Stomach (tissue), 19 donors: ENCODE measurements at places on chromosomes 7 and 10. TPM values are rescaled to one million over a fixed set of nuclear protein-coding genes. Genes with fewer than 3 reads are reported as not detected.
A peak's percentile ranks its signal among the peaks of the same experiment; 100 is the strongest.

- H3K36me3 ChIP-seq: peaks cover 37% of the 10 kb centered on the region
- H3K4me1 ChIP-seq: peaks cover 7% of the 10 kb centered on the region
- H3K4me3 ChIP-seq: no peak overlapping the region
- DNase-seq: no peak
- H3K27ac ChIP-seq: no peak overlapping the region
Measured at GRCh38 chr10:72541337-72541736, 84.5 kb downstream of the MICU1 start.

The EPHA1 gene
- total RNA-seq: 31.9 TPM

GRCh38 chr10:44956717-44957706, 2.6 kb upstream of the RASSF4 start:
- no peaks in the 10 kb centered on the region for H3K27me3 ChIP-seq
- no peaks in the 10 kb centered on the region for H3K36me3 ChIP-seq
- H3K27ac ChIP-seq: no peak overlapping the region
- H3K4me3 ChIP-seq: no peak overlapping the region
- H3K4me1 ChIP-seq: peaks cover 51% of the 10 kb centered on the region

- no peaks in the 10 kb centered on the region for H3K36me3 ChIP-seq
- peak overlapping the region; percentile 90 for H3K27ac ChIP-seq
- H3K4me3 ChIP-seq: no peak overlapping the region
- peaks cover 100% of the 10 kb centered on the region for H3K4me1 ChIP-seq
- no peaks in the 10 kb centered on the region for H3K27me3 ChIP-seq
- peak; percentile 89 for DNase-seq
Measured at GRCh38 chr7:5692112-5692844, 89.2 kb downstream of the RNF216 start.

DNA sequence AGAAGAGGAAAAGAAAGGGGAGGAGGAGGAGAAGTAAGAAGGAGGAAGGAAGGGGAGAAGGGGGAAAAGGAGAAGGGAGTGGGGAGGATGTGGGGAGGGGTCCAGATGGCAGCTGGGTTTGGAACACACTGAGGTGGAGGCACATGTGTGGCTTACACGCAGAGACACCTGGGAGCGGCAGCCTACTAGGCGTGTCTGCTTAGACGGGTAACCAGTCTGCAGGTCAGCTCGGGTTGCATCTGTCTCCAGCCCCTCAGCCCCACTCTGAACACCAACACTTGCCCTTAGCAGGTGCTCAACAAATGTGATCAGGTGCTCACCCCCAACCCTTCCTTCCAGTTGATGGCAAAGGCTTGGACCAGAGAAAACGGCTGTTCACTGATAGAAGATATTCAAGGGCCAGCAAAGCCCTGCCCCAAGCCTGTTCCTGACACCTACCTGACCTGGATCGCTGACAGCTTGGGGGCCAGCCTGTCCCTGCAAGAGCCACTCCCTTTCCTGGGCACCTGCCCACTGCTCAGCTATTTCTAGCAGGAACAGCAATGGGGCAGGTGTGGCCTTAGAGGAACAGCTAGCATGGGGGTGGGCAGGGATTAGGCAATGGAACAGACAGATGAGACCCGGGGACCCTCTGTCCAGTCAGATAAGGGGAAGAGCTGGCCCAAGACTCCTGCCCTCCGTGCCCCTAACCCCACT, 70.5 kb downstream of the SH3PXD2A start:
- no peaks in the 10 kb centered on the region for H3K36me3 ChIP-seq
- no peak overlapping the region for H3K27ac ChIP-seq
- H3K4me1 ChIP-seq: peaks cover 52% of the 10 kb centered on the region
- H3K27me3 ChIP-seq: no peaks in the 10 kb centered on the region

DNA sequence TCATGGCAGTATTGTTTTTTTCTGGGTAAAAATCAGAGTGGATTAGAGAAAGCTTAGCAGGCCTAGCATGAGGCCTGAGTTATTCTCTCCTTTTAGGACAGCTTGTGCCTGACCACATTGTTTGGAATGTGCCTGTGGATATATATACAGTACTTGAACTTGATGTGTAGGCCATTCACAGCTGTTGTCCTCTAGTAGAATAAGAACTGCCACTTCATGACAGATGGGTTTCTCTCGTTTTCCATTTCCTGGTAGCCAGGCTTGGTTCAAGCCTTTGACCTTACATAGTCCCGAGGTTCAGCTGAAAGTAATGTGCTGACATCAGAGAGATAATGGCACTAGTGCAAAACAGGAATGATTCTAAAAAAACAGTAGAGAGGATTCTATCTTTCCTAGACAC, 473.9 kb downstream of the AUTS2 start:
- no peaks in the 10 kb centered on the region for H3K36me3 ChIP-seq
- peak; percentile 71 for DNase-seq
- H3K27ac ChIP-seq: peak overlapping the region; percentile 9
- H3K27me3 ChIP-seq: no peaks in the 10 kb centered on the region
- no peak overlapping the region for H3K4me3 ChIP-seq
- H3K4me1 ChIP-seq: no peaks in the 10 kb centered on the region

DNA sequence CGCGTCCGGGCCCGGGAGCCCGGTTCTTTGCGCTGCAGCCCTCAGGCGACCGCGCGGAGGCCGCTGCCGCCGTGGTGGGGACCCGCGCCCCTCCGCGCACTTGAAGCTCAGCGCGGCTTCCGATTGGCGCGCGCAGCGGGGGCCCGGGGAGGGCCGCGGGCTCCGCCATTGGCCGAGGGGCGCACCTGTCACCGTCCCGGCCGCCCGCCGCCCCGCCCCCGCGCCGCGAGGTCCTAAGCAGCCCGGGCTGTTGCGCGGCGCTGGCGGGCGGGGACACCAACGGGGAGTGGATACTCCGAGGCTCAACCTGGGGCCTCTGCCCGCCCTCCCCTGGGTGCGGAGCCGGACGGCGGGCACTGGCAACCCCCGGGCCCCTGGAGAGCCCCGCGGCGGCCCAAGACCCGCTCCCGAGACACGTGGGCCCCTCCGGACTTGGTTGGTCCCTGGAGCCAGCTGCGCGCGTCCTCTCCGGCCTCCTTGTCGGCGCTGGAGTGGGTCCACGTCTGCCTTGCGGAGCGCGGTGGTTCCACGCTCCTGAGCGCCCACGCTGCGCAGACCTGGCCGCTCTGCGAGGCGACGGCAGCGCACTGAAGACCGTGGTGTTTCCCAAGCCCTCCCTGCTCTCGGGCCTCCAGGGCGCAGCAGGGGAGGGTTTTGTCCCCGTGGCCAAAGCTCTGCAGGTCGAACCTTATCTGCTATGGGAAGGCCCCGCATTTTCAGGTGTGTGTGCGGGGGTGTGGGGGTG, at the start of gene MNX1:
TSS of gene MNX1 (minus strand) at position 76 of the 745 bp plus-strand sequence. CDS start 313 bp downstream, outside the sequence.
- peaks cover 4% of the 10 kb centered on the region for H3K27me3 ChIP-seq
- H3K36me3 ChIP-seq: no peaks in the 10 kb centered on the region
- peak; percentile 96 for DNase-seq
- H3K27ac ChIP-seq: peak within 1 kb of the TSS; percentile 78
- H3K4me3 ChIP-seq: peak within 1 kb of the TSS; percentile 58

DNA sequence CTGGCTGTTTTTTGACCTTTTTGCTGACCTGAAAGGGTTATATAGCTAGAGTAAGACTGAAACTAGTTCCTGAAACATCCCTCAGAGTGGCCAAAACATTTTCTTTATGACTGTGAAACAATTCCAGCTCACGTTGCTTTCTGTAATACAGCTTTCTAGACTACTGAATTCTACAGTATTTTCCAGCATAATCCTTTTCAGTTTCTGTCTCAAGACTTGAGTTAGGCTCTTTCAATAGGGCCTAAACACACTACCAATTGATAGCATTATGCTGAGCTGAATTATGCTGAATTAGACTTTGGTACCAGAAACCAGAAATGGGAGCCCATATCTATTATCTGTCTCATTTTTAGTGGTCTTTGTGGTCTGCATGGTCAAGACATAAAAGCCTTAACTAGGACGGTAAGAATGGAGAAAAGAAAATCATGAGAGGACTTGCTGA, 72.6 kb downstream of the EPDR1 start:
- no peak overlapping the region for H3K27ac ChIP-seq
- H3K4me3 ChIP-seq: no peak overlapping the region
- DNase-seq: no peak
- H3K27me3 ChIP-seq: no peaks in the 10 kb centered on the region

DNA sequence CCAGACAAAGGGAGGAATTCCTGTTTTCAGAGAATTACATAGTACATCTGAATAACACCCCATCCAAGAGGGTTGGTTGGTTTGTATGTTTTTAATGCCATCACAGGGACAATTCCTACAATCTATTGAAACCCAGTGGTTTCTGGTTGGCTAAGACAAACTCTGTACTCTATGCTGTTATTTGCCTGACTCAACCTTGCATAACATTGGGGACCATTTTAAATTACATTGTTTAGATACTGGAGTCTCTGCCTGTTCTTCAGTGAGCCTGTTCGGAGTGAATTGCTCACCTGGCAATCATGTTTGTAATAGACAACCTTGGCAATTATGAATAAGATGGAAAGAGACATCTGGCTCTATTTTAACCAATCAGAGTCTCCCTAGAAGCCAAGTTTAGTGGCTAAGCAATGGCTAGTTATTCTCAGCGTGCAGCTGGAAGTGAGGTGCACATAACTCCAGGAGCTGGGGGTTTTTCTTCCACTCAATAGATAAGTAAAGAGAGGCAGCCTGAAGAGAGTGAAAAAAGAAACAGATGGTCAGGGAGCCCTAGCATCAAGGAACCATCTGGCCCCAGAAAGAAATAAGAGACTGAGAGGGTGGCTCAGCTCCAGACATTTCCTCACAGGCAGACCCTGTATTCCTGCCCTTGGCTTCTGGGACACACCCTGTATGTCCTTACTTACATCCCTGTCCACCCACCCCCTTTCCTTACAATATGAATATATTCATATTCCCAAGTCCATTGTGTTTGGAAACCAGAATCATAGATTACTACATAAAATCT, 21.2 kb upstream of the SLC35G1 start:
- no peaks in the 10 kb centered on the region for H3K36me3 ChIP-seq
- DNase-seq: no peak
- H3K4me3 ChIP-seq: no peak overlapping the region
- peaks cover 3% of the 10 kb centered on the region for H3K4me1 ChIP-seq

DNA sequence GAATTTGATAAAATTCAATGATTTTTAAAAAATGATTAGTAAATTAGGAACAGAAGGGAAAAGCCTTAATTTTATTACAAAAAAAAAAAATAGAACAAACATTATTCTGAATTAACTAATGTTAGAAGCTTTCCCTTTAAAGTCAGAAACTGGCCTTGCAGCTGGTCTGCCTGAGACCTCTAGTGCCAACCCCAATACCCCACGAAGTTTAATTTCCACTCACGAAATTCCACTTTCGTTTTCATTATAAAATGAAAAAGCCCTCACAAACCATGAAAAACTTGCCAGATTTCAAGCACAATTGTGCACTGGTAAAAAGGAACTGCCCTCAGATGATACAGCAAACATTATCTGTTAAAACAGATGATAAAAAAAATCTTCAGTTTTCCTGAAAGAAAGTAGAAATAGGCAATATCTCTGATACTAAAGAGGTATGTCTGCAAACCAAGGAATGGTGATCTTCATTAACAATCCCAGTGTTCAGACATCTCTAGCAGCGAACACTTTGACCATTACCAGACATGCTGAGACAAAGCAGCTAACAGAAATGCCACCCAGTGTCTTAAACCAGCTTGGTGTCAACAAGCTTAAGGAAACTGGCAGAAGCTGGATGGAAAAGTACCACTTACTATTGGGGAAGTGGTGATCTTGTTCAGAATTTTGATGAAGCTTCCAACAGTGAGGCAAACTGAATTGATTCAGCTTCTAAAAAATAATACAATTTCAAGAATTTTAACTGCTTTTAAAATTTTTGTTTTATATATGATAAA, 80.2 kb downstream of the PALS2 start:
- DNase-seq: no peak
- no peak overlapping the region for H3K4me3 ChIP-seq
- H3K4me1 ChIP-seq: no peaks in the 10 kb centered on the region
- no peaks in the 10 kb centered on the region for H3K27me3 ChIP-seq

The PRSS1 gene
- total RNA-seq: 10.0 TPM

The C10orf62 gene
- not detected for total RNA-seq

DNA sequence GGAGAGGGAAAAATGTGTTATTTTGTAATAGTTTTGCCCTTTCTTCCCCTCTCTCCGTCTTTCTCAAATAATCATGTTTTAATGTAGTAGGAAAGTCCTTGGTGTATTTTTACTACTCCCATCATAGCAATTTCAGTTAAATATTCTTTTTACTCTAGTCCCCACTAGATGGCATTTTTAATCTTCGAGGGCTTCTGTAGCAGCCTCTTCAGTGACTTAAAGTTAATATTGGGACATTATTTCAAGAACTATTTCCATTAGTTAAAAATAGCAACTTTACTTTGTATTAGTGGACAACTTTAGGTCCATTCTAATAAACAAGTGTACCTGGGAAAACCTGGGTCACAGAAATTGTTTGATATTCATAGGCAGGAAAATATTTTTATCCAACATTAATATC, 23.0 kb downstream of the EDRF1 start:
- H3K27ac ChIP-seq: no peak overlapping the region
- H3K4me3 ChIP-seq: no peak overlapping the region
- H3K36me3 ChIP-seq: peaks cover 100% of the 10 kb centered on the region
- H3K27me3 ChIP-seq: no peaks in the 10 kb centered on the region
- no peak for DNase-seq

The GPR15LG gene
- not detected for total RNA-seq

DNA sequence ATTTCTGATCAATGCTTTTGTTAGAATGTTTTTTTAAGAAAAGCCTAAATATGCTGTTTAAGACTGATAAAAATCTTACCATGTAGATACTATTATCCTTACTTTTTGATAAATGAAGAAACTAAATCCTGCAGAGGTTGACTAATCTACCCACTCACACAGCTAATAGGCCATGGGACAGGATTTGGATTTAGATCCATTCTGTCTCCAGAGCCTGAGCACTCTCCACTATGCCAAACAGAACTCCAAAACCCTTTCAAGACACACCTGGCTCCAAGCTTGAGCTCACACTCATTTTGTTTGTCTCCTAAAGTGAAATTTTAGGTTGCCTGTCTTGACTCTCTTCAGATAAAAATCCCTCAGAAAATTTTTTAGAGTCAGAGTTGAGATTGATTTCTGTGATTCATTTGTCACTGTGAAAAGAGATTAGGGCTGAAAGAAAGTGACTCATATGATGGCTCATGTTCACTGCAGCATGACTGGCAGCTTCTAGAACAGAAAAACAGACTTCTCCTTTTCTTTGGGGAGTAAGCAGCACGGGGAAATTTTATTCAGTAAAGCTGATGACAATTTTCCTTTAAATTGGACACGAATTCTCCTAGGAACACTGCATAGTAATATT, 132.3 kb upstream of the POT1 start:
- no peaks in the 10 kb centered on the region for H3K36me3 ChIP-seq
- H3K4me3 ChIP-seq: no peak overlapping the region
- H3K27ac ChIP-seq: no peak overlapping the region
- H3K27me3 ChIP-seq: peaks cover 3% of the 10 kb centered on the region
- no peak for DNase-seq

The AKR1C3 gene
- 222 TPM for total RNA-seq

DNA sequence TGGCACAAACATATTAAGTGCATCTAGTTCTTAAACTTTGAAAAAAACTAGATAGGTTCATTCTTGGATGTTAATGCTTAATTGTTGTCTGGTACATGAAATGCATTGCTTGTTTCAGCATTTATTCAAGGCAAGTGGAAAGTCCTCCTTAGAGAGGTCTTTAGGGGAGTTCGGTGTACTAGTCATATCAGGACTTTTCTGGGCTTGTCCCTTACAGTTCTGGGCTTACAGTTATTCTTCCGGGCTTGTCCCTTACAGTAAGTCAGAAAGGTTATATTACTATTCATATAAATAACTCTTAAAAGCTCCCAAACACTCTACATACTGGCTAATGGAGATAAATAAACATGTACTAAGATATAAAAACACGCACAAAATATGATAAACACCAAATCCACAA, 61.6 kb upstream of the MRLN start:
- no peaks in the 10 kb centered on the region for H3K4me1 ChIP-seq
- no peak overlapping the region for H3K4me3 ChIP-seq
- no peaks in the 10 kb centered on the region for H3K27me3 ChIP-seq

- H3K36me3 ChIP-seq: no peaks in the 10 kb centered on the region
- peaks cover 44% of the 10 kb centered on the region for H3K4me1 ChIP-seq
- no peak overlapping the region for H3K27ac ChIP-seq
- no peak for DNase-seq
- H3K4me3 ChIP-seq: peak overlapping the region; percentile 11
Measured at GRCh38 chr7:19114551-19114855, 2.9 kb downstream of the TWIST1 start.
